ENCODE measurements at places on chromosomes 4 and X. TPM values are rescaled to one million over a fixed set of nuclear protein-coding genes. Genes with fewer than 3 reads are reported as not detected.

Gene TRIM75
- total RNA-seq, result not detected

Gene NEIL3
- total RNA-seq, result not detected

Gene IL9R
- total RNA-seq, result not detected

Gene PABPC1L2A
- total RNA-seq, result not detected

Gene SH3RF1
- total RNA-seq, result 53.5 TPM

Gene TCEAL7
- total RNA-seq, result 3.5 TPM

- H3K4me3 ChIP-seq, result no peak overlapping the region
- no peaks in the 10 kb centered on the region for H3K4me1 ChIP-seq
Observed at GRCh38 chr4:9971711-9972110, 49.6 kb downstream of the SLC2A9 start.

DNA sequence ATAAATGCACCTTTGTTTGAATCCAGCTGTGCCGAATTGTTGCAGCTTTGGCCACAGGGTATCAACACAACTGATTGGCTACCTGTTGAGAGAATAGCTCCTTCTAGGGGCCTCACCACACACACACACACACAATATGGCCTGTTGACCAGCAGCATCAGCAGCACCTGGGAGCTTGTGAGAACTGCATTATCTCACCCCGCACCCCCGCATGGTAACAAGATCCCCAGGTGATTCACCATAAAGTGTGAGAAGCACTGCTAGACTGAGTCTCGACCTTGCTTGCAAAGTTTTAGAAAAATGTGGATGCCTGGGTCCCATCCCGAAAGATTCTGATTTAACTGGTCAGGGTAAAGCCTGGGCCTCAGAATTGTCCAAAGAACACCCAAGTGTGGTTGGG lies 176.9 kb upstream of the PRPS2 start:
- no peaks in the 10 kb centered on the region for H3K4me1 ChIP-seq
- H3K27me3 ChIP-seq, result no peaks in the 10 kb centered on the region
- no peak overlapping the region for H3K4me3 ChIP-seq

GRCh38 chr4:114547340-114548134 lies 51.1 kb upstream of the UGT8 start:
- H3K4me3 ChIP-seq, result no peak overlapping the region
- no peaks in the 10 kb centered on the region for H3K4me1 ChIP-seq
- DNase-seq, result no peak

- no peak overlapping the region for H3K4me3 ChIP-seq
- H3K27ac ChIP-seq, result no peak overlapping the region
- H3K27me3 ChIP-seq, result no peaks in the 10 kb centered on the region
Observed at GRCh38 chrX:155889328-155889727, 8.2 kb downstream of the VAMP7 start.

GRCh38 chr4:164906368-164906767 lies 29.4 kb downstream of the APELA start:
- no peak overlapping the region for H3K27ac ChIP-seq
- no peak overlapping the region for H3K4me3 ChIP-seq
- no peaks in the 10 kb centered on the region for H3K27me3 ChIP-seq
- DNase-seq, result no peak

- H3K4me1 ChIP-seq, result no peaks in the 10 kb centered on the region
- no peaks in the 10 kb centered on the region for H3K36me3 ChIP-seq
- no peaks in the 10 kb centered on the region for H3K27me3 ChIP-seq
- no peak overlapping the region for H3K27ac ChIP-seq
Observed at GRCh38 chr4:115720611-115721010, 607.2 kb upstream of the NDST4 start.

DNA sequence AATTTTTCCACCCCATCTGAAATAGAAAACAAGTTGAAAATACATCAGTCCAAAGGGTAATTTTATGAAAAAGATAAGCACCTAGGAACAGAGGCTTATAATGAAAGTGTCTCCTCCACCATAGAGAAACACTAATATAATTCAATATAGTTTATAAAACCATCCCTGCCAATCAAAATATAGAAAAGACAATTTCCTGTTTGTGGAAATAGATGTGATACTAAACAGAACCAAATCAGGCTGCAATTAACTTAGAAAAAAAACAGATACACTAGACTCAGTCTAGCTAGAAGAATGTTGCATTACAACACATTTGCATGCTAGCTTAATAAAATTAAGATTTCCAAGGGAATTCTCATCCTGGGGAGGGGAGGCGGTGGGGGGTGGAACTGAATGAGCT lies 68.2 kb downstream of the ENOX2 start:
- H3K27me3 ChIP-seq, result no peaks in the 10 kb centered on the region
- no peak for DNase-seq
- no peak overlapping the region for H3K4me3 ChIP-seq

- peaks cover 48% of the 10 kb centered on the region for H3K4me1 ChIP-seq
- no peaks in the 10 kb centered on the region for H3K27me3 ChIP-seq
- no peak overlapping the region for H3K4me3 ChIP-seq
- no peak overlapping the region for H3K27ac ChIP-seq
Observed at GRCh38 chr4:8431553-8431952, 9.0 kb downstream of the ACOX3 start.

- no peaks in the 10 kb centered on the region for H3K27me3 ChIP-seq
- DNase-seq, result no peak
- H3K27ac ChIP-seq, result no peak overlapping the region
- no peaks in the 10 kb centered on the region for H3K36me3 ChIP-seq
- H3K4me3 ChIP-seq, result no peak overlapping the region
Observed at GRCh38 chr4:124869961-124870495, 157.5 kb upstream of the ANKRD50 start.

- no peaks in the 10 kb centered on the region for H3K4me1 ChIP-seq
- H3K27ac ChIP-seq, result no peak overlapping the region
- H3K4me3 ChIP-seq, result no peak overlapping the region
- no peak for DNase-seq
Observed at GRCh38 chr4:82851885-82852750, 38.8 kb downstream of the SEC31A start.

- no peak overlapping the region for H3K27ac ChIP-seq
- H3K36me3 ChIP-seq, result no peaks in the 10 kb centered on the region
- no peak overlapping the region for H3K4me3 ChIP-seq
Observed at GRCh38 chr4:167232805-167233684, 1.2 kb downstream of the SPOCK3 start.

DNA sequence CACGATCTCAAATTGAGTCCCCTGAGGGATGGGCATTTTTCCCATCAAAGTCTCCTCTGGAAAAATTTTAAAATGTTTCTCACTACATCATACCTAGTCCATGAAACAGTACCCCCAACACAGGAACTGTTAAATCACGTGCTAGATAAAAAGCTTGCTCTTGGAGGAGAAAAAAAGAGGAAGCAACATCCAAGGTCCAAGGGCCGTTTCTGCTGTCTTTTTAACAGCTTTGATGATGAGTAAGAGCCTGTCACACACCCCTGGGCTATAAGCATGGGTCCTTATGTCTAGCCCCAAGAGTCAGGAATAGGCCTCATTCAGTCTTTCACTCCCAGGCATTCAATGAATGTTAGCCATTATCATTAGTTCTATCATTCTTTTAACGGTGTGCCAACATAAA lies 128.9 kb downstream of the SH3KBP1 start:
- H3K36me3 ChIP-seq, result no peaks in the 10 kb centered on the region
- no peaks in the 10 kb centered on the region for H3K27me3 ChIP-seq
- peaks cover 18% of the 10 kb centered on the region for H3K4me1 ChIP-seq
- H3K27ac ChIP-seq, result no peak overlapping the region
- H3K4me3 ChIP-seq, result no peak overlapping the region
